ENCODE measurements at places on chromosomes 4 and X. TPM values are rescaled to one million over a fixed set of nuclear protein-coding genes. Genes with fewer than 3 reads are reported as not detected.

UGT8 gene
- total RNA-seq, result 0.14 TPM

VEGFC gene
- not detected for total RNA-seq

TAF7L gene
- total RNA-seq, result not detected

EOLA1 gene
- total RNA-seq, result 60.3 TPM

ANXA10 gene
- total RNA-seq, result not detected

DNA sequence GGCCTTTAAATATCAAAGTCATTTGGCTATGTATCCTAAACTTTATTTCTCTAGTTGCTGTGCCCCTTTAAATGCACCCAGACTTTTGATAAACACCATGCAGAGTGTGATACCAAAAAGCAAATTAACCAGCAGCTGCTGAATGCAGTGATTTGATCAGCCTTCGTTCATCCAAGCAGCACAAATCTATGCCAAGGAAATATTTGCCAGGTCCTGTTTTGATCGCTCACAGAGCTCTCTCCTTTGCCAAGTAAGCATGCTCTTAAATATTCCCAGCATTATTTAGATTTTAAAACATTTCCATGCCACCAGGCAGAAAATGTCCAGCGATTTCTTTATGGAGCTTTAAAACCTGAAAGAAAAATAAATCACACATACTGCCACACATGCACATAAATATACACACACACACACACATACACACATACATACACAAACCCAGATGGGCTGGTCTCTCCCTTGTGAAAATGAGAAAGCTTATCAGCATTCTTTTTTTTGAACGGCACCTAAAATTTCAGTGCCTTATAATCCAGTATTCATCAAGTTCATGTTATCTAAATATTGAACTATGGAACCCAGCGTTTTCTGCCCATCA is 35.7 kb downstream of the BTC start:
- H3K4me1 ChIP-seq, result no peaks in the 10 kb centered on the region
- H3K27me3 ChIP-seq, result no peaks in the 10 kb centered on the region
- no peak overlapping the region for H3K27ac ChIP-seq
- no peak for DNase-seq
- no peak overlapping the region for H3K4me3 ChIP-seq

DNA sequence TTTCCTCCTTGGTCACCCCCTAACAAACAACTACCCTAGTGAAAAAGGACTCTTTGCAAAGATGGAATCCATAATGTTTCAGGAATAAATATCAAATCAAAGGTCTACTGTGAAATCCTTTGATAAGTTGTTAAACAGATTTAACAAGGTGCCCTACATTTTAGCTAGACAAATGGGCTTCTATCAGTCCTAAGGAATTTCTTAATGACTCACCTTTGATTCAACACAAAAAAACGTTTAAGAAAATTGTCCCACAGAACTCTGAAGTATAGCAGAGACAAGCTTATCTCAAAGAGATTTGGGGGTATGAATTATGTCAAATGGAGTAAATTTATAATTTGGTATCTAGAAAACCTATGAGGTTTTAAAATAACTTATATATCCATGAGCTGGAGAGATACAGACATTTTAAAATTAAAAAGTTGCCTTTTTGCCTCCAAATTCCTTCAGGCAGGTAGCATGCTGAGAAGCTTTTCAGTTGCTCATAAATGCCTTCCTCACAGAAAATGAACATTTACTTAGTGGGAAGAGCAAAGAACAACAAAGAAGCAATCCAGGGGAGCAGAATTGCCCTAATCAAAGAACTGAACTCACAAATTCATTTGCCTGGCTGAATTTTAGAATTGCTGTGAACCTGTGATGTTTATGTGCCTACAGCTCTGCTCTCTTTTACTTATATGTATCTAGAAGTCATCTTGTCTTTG is 649.3 kb downstream of the STPG2 start:
- no peak overlapping the region for H3K4me3 ChIP-seq
- H3K27ac ChIP-seq, result no peak overlapping the region
- no peak for DNase-seq
- no peaks in the 10 kb centered on the region for H3K27me3 ChIP-seq
- H3K36me3 ChIP-seq, result no peaks in the 10 kb centered on the region
- H3K4me1 ChIP-seq, result no peaks in the 10 kb centered on the region

GRCh38 chrX:15751155-15751819 is 13.2 kb downstream of the CA5B start:
- peak overlapping the region; percentile 95 for H3K27ac ChIP-seq
- peak; percentile 6 for DNase-seq
- H3K4me1 ChIP-seq, result peaks cover 66% of the 10 kb centered on the region
- H3K27me3 ChIP-seq, result no peaks in the 10 kb centered on the region

- no peaks in the 10 kb centered on the region for H3K27me3 ChIP-seq
- no peak overlapping the region for H3K4me3 ChIP-seq
- H3K36me3 ChIP-seq, result no peaks in the 10 kb centered on the region
- DNase-seq, result no peak
- H3K27ac ChIP-seq, result no peak overlapping the region
- H3K4me1 ChIP-seq, result no peaks in the 10 kb centered on the region
Observed at GRCh38 chr4:20323991-20324390, 72.3 kb downstream of the SLIT2 start.

DNA sequence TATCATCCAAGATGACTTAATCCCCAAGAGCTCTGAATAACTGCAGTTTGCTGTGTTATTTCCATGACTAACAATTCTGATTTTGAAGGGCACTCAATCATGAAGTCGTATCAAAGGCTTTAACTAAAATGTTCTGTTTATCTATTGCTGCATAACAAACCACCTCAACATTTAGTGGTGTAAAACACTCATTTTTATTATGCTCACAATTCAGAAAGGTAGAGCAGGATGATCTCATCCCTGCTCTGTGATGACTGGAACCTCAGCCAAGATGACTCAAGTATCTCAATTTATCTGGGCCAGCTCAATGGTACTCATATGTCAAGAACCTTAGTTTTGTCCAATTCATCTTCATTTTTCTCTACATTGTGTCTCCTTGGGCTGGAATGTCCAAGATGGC is 451.1 kb downstream of the PPARGC1A start:
- no peak overlapping the region for H3K27ac ChIP-seq
- H3K4me3 ChIP-seq, result no peak overlapping the region
- H3K4me1 ChIP-seq, result no peaks in the 10 kb centered on the region

DNA sequence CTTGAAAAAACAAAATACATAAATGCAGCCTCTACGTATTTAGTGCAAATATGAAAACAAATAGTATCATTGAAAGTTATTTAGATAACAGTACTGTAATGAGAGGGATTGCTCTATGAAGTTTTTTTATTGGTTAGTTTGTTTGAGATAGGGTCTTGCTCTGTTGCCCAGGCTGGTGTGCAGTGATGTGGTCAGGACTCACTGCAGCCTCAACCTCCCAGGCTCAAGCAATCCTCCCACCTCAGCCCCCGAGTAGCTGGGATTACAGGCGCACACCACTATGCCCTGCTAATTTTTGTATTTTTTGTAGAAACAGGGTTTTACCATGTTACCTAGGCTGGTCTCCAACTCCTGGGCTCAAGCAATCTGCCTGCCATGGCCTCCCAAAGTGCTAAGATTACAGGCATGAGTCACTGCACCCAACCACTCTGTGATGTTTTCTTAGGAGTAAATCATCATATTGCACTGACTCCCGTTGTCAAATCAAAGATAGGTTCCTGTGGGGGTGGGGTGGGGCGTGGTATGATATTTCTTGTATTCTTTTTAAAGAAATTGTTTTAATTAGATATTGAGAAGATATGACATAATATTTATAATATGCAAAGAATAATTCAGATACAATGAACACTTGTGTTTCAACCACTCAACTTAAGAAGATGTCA is 75.8 kb downstream of the ATG4A start:
- H3K36me3 ChIP-seq, result no peaks in the 10 kb centered on the region
- no peaks in the 10 kb centered on the region for H3K27me3 ChIP-seq
- H3K4me1 ChIP-seq, result no peaks in the 10 kb centered on the region

DNA sequence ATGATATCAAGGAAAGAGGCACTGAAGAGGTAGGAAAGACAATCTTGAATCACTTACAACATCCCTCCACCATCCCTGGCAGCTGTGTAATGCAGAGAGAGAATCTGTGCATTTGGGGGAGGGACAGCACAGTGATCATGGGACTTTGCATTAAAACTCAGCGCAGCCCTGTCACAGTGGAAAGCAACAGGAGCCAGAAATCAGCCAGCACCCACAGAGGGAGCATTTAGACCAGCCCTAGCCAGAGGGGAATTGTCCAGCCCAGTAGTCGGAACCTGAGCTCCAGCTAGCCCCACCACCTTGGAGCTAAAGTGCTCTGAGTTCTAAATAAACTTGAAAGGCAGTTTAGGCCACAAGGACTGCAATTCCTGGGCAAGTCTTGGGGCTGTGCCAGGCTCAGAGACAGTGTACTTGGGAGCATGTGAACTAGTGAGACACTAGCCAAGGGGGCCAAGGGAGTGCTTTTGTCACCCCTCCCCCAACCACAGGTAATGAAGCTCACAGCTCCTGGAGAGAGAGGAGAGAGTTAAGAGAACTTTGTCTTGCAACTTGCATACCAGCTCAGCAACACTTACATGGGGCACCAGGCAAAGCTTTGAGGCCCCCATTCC is 83.9 kb upstream of the FAM241A start:
- peaks cover 7% of the 10 kb centered on the region for H3K27me3 ChIP-seq
- no peak overlapping the region for H3K4me3 ChIP-seq
- H3K4me1 ChIP-seq, result no peaks in the 10 kb centered on the region
- H3K27ac ChIP-seq, result no peak overlapping the region
- H3K36me3 ChIP-seq, result no peaks in the 10 kb centered on the region
- no peak for DNase-seq

DNA sequence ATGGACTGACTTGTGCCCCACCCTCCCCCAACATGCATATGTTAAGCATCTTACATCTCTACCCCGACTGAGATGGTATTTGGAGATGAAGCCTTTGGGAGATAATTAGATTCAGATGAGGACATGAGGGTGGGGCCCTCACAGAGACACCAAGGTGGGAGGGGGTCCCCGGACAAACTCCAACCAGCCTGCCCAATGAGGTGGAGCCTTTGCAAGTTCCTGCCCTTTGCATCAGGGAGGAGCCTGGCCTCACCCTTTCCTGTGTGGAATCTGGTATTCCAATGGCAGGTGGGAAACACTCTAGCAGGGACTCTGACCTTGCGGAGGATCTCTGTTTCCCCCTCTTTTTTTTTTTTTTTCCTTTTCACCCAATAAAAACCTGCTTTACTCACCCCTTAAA is 589.9 kb upstream of the BOD1L1 start:
- no peak overlapping the region for H3K27ac ChIP-seq
- H3K27me3 ChIP-seq, result no peaks in the 10 kb centered on the region
- H3K4me3 ChIP-seq, result no peak overlapping the region

DNA sequence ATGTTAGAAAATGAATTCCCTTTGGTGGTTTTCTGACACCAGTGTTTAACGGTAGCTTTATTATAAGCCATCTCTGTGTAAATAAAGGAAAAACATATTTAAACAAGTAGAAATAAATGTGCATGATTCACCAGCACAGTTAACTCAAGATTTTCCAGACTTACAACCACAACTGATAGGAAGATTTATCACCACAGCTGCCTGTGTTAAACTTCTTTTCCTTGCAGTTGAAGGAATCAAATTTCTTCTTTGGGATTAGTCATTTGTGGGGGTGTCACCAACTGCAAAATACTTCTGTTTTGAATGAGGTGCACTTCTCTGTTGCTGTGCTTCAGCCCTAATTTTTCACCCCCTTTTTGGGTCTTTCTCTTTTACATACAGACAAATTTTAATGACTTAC is 128.1 kb upstream of the STK26 start:
- H3K4me1 ChIP-seq, result peaks cover 5% of the 10 kb centered on the region
- no peak overlapping the region for H3K4me3 ChIP-seq
- H3K27ac ChIP-seq, result no peak overlapping the region
- H3K36me3 ChIP-seq, result no peaks in the 10 kb centered on the region

DNA sequence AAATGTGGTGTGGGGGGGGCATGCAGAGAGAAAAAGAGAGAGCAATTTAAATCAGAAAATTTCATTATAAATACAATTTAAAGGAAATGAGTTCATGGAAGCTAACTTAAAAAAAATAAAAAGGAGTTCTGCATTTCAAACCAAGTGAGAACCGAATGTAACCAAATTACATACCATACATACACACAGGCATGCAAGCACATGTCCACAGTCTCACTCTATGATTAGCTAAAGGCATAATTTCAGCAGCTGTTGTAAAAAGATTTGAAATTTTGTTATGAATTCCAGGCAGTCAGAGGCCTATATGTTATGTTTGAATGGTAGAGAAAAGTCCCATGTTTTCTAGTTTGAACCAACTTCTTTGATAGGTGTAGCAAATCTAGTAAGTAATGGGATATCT is 611.6 kb upstream of the ADGRL3 start:
- DNase-seq, result no peak
- H3K36me3 ChIP-seq, result no peaks in the 10 kb centered on the region
- H3K27ac ChIP-seq, result no peak overlapping the region
- no peak overlapping the region for H3K4me3 ChIP-seq
- no peaks in the 10 kb centered on the region for H3K27me3 ChIP-seq

DNA sequence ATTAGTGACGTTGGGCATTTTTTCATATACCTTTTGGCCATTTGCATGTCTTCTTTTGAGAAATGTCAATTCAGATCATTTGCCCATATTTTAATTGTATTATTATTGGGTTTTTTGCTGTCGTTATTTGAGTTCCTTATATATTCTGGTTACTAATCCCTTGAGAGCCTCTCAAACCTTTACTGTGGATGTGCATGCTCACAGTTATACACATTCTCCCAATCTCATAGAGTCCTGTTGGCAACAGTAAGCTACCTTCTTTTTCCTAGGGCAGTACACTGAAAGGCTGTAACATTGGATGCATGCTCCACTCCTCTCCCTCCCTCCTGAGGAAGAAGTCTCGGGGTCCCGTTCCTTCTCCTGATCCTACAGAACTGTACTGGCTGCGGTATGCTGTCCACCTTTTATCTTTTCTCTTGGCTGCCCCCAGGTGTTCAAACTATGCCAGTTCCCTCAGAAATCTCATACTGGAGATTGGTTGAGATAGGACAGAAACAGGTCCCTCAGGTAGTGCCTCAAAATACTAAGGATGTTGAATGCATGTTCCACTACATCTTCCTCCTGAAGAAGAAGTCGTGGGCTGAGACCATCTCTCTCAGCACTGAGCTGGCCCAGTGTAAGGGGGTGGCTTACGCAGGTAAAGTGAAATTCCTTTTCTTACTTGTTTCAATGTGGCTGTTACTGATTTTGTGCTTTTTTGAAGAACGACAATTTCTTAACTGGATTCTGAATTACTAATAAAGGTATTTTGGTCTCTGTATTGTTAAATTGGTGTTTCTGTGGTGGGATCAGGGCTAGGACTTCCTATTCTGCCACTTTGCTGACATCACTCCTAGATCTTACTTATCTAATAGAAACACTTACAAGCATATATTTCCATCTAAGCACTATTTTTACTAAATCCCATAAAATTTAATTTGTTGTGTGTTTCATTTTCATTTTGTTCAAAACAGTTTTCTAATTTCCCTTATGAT is 145.4 kb upstream of the HUWE1 start:
- peak overlapping the region; percentile 46 for H3K27ac ChIP-seq
- H3K27me3 ChIP-seq, result no peaks in the 10 kb centered on the region
- H3K36me3 ChIP-seq, result no peaks in the 10 kb centered on the region
- H3K4me3 ChIP-seq, result peak overlapping the region; percentile 8
- peak; percentile 64 for DNase-seq

DNA sequence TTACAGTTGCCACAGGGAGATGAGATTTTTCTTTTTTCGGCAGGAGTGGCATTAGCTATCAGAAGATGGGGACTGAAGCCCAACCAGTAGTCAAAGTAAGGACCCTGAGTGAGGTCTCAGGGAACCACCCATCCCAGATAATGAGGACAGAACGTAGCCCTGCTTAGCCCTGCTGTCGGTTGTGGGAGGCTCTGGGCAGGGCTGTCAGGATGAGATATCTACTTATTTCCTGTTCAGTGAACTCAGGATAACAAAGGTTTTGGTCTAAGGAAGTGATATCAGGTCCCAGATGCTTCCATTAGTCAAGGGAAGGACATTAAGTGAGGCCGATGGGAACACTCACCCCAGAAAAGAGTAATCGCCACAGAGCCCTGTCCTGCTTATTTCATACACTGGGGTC is 2.3 kb downstream of the MAGEB16 start:
- no peaks in the 10 kb centered on the region for H3K27me3 ChIP-seq
- H3K36me3 ChIP-seq, result no peaks in the 10 kb centered on the region
- H3K4me1 ChIP-seq, result no peaks in the 10 kb centered on the region
- no peak for DNase-seq
